GM13977 (cell line): ENCODE measurements at places on chromosomes 5 and 9.

DNA sequence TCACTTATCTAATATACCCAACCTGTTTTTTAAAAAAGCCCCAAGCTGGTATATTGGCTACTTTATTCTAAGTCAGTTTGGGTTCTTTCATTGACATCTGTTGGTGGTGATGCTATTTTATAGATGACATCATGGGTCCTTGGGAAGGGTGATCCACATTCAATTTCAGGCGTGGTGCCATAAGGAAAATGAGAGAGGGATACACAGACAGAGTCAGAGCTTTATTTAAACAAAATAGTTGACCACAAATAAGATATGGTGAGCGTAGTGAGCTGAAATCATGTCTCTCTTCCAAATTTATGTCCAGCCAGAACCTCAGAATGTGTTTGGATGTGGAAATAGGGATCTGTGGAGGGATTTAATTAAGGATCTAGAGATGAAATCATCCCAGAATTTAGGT is 302.4 kb downstream of the MAT2B start:
- no peak for DNase-seq

DNA sequence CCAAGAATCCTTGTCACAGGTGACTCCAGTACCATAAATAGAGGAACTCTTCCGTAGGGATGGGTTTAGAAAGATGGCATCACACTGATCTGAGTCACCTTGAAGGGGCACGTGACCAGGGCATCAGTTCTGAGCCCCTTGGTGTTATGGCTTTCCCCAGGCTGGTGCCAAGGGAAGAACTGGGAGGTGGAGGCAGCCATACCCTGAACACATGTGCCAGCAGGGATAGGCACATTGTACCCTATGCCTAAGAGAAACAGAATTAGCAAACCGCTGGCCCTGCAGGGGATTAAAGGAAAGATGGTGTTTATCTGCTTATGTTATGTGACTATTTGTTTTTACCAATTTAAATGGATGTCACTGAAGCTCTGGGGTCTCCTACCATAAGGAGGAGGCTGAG is 196.2 kb downstream of the RGS3 start:
- DNase-seq, result no peak

- DNase-seq, result no peak
Measured at GRCh38 chr9:85892401-85892800, 48.5 kb upstream of the NAA35 start.

DNA sequence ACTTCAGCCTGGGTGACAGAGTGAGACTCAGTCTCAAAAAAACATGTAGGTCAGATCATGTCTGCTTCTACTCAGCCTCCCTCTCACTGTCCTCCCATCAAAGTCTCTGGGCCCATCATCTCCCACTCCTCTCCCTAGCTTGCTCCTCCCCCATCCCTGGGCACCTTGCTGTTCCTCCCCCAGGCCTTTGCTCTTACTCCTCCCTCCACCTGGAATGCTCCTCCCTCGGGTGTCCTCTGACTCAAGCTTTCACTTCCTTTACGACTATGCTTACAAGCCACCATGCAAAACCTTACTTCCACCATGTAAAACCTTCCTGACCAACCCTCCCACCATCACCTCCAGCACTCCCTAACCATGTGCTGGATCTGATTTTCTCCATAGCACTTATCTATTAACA is 51.5 kb downstream of the MTMR12 start:
- peak; percentile 23 for DNase-seq

GRCh38 chr5:7902201-7902600 is 33.3 kb downstream of the MTRR start:
- DNase-seq, result no peak

DNA sequence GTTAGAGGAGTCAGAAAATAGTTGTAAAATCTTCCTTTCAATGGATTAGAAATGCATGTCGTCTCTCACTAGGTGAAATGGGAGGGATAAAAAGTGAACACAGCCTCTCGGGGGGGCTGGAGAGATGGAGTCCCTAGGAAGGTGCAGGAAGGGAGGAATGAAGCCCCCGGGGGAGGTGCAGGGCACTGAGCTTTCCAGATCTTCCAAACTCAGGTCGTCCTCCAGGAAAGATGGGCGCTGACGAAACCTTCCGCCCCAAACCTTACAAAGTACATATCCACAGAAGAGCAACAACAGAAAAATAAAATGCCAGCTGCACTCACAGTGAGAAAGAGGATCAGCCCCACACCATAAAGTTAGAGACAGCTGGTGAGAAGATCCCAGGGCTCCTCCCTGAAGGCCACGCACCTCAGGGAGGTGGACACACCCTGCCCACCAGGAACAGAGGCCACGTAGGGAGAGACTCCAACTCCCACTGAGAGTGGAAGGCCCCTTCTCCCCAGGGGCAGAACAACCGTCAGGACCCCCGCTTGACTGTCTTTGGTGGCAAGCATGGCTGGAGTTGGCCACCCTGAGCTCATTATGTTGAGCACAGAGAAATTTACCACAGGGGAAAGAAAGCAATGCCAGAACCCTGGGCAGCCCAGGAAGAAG is 174.3 kb downstream of the AUH start:
- no peak for DNase-seq

DNA sequence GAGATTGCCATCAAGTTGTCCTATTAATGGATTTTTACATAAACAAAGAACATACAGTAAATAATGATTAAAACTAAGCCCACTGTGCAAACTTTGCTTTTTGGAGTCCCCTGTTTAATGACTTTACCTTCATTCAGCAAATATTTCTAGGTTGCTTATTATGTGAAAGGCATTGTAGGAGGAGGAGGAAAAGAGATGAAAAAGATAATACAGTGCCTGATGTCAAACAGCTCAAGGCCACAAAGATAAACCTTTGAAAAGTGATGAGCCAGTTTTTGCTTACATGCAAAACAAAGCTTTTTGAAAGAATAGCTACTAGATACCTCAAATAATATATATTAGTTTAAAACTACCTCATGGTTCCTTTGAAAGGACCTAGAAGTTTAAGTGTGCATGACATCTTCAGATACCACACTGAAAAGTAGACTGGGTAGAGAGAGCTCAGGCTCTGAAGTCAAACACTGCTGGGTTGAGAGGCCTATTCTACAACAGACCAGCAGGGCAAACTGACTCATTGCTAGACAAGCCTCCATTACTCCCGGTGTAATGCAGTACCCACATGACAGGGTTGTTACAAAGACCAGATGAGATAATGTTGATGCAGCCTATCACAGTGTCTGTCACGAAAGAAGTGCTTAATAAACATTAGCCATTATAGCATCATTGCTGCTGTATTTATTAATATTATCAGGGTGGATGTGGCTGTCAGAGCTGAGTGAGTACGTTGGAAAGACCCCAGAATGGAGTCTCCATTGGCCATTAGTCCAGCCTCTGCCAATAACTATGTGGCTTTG is 11.8 kb downstream of the DEPDC1B start:
- peak; percentile 15 for DNase-seq

- peak; percentile 13 for DNase-seq
Measured at GRCh38 chr5:68657055-68657961, 436.5 kb upstream of the SLC30A5 start.

- DNase-seq, result no peak
Measured at GRCh38 chr5:120913396-120913795, 449.3 kb downstream of the PRR16 start.

DNA sequence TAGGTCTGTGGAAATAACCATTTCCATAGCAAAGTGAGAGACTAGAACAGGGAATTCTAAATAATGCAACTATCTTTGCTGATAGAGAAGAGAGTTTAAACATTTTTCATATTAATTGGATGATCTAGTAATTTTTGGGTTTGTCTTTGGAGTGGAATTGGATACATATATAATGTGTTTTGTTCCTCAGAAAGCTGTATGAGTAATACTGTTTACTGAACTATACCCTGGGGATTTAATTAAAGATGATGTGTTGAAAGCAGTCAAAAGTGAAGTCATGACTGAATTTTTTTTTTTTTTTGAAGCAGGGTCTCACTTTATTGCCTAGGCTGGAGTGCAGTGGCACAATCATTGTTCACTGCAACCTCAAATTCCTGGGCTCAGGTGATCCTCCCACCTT is 17.9 kb downstream of the FER start:
- DNase-seq, result no peak

- no peak for DNase-seq
Measured at GRCh38 chr5:51685419-51685818, 302.2 kb downstream of the ISL1 start.

DNA sequence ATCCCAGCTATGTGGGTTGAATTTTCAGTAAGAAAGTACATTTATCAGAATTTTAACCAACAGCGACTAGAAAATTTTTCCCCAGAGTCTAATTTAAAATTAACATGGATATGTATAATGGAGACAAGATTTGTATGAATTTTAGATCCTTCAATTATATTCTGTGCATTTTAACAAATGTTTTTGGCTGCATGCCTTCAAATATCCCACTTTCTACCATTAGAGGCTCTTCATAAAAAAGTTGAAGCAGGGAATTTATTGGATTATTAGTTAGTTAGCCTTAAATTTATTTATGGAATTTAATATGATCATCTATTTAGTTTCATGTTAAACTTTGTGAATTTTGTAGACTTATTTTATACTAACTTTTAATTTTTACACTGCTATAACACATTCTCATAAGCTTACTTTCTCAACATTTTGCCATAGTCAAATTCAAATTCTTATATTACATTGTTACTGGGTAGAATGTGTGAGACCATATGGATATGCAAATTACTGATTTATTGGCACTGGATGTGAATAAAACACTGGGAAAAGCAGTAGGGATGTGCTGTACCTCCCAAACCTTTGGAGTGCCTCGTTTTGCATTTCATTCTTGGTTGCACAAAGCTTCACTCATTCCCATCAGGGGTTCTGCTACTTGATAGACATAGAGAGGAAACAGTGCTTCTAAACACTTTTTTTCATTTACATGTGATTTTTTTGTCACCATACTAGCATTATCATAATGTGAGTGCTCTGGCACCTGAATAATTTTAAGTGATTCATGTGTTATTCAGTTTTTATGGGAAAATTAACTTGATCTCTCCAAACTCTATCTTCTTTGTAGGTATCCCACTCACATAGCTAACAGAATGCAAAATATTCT is 491.8 kb upstream of the COX7C start:
- no peak for DNase-seq

GRCh38 chr9:81729135-81729534 is 39.8 kb upstream of the TLE1 start:
- no peak for DNase-seq

GRCh38 chr9:93862877-93863545 is 92.1 kb downstream of the BARX1 start:
- DNase-seq, result no peak

- DNase-seq, result no peak
Measured at GRCh38 chr5:143220748-143221251, 182.7 kb downstream of the NR3C1 start.
